ENCODE measurements at places on chromosomes 13 and 19.

GRCh38 chr19:39641773-39642172 lies 13.9 kb upstream of the LGALS16 start:
- DNase-seq: no peak

DNA sequence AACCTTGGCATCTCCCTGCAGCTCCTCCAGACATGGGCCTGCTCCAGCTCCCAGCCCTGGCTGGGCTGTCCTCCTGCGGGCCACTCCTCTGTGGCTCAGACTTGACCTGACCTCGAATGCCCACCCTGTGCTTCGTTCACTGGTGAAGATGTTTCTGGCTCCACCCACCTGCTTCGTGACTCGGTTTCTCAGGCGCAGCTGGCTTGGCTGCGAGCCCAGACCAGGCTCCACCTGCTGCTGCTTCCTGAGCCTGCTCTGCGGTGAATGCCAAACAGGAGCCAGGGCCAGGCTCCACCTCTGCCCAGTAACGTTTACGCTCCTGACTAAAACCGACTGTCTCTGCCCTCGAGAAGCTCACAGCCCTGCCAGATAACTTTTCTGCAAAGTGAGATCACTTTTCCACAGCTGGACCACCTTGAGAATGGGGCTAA lies 8.9 kb upstream of the RSPH6A start:
- no peak for DNase-seq

DNA sequence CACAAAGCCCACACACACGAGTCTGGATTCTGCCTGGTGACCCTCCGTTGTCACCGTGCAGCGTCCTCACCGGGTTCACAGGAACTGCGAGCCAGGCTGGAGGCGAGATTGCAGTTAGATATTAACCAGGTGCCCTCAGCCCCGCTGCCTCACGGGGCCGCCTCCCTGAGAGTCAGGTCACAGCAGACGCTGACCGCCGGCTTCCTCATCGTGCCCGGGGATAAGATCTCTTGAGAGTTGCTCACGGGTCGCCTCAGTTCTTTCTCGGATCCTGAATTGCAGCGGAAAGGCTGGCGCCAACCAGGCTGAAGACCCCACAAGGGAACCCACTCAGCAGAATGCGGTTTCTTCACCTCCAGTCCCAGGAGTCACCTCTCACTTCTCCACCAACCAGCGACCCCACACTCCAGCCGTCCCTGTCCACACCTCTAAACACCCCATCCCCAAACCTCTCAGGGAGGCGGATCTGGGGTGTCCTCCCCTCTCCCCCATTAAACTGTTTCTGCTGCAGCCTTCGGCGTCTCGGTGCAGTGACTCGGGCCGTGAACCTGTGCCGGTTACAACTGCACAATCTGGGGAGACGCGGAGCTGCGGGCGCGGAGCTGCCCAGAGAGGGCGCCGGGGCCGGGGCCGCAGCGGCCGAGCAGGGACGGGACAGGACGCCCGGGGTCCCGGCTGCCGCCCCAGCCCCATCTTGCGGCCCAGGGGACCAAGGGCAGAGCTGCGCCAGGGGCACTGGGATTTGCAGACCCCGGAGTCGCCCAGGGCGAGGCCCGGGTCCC lies 591 bp downstream of the ZNF823 start:
- DNase-seq: peak; percentile 14

DNA sequence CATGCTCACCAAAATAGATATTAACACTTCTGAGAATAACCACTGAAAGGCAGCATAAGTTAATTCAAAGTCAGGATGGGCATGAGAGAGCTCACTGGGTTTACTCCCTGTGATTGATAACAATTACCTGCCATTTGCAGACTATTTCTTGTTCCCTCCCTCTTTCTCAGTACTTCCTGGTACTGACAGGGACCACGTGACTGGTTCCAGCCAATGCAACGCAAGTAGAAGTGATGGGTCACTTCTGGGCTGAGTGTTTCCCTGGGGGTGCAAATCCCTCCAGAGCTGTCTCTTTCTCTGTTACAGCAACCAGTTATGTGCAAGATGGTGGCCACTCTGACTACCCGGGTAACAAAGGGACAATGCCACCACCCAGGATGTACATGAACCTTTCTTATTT lies 118.8 kb downstream of the EFNB2 start:
- DNase-seq: no peak

GRCh38 chr19:45444318-45445041 lies 20.8 kb upstream of the ERCC1 start:
- peak; percentile 76 for DNase-seq

- no peak for DNase-seq
These were observed 43.5 kb downstream of the ATP7B start for GRCh38 chr13:51967482-51968446.

GRCh38 chr13:37869756-37870488 lies at the start of gene TRPC4:
Gene TRPC4 (minus strand): TSS chr13:37869772. CDS start chr13:37783333, 86,439 bp downstream.
- DNase-seq: no peak
